Right atrium auricular region (tissue), 2 donors: ENCODE measurements at places on chromosomes 1 and 21. TPM values are rescaled to one million over a fixed set of nuclear protein-coding genes. Genes with fewer than 3 reads are reported as not detected.

DNA sequence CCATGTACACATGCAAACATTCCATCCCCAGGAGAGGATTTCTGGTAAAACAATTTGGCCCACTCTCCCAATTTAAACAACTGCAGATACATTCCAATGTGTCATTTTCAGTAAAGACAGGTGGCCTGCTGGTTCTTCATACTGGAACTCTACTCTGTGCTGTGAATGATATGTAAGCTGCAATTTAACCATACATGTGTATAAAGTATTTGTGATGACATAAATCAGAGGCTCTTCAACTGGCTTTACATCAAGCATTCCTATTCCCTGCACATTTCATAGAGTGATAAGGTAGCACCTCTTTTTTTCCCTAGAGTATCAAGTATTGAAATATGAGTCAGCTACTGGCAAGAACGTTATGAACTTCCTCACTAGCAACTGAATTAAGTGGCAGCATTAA, 649.5 kb upstream of the ADGRL2 start:
- DNase-seq, result no peak

DNA sequence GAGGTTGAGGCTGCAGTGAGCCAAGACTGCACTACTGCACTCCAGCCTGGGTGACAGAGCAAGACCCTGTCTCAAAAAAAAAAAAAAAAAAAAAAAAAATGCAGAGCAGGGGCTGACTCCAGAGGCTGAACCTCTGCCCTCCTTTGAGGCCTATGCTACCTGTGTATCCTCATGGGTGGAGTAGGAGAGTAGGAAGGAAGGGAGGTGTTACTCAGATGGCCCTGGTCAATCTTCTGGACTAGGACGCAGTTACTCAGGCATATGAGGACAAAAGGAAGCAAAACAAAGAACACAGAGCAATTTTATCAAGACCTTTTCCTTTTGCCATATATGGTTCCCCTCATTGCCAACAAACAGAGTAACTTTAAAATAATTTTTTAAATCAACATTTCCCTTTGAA, 35.2 kb downstream of the TGFBR3 start:
- no peak for DNase-seq

Gene FCRL5
- total RNA-seq, result 0.16 TPM

Gene ADAR
- 51.9 TPM for total RNA-seq

DNA sequence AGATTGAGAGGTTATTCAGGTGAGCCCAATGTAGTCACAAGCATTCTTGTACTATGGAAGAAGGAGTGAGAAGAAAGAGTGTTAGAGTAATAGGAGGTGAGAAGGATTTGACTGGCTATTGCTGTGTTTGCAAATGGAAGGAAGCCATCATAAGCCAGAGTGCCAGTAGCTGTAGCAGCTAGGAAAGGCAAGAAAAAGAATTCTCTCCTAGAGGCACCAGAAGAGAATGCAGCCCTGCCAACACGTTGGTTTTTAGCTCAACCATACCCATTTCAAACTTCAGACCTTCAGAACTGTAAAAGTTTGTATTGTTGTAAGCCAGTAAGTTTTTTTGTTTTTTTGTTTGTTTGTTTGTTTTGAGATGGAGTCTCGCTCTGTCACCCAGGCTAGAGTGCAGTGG, 8.9 kb upstream of the IL12RB2 start:
- no peak for DNase-seq

Gene AMY1B
- not detected for total RNA-seq

Gene BARHL2
- total RNA-seq, result not detected

GRCh38 chr1:211485480-211485857, 6.5 kb downstream of the RD3 start:
- no peak for DNase-seq

- peak; percentile 85 for DNase-seq
These were observed 534 bp downstream of the C1orf56 start for GRCh38 chr1:151047925-151048644.

Gene TMEM240
- total RNA-seq, result 1.4 TPM

DNA sequence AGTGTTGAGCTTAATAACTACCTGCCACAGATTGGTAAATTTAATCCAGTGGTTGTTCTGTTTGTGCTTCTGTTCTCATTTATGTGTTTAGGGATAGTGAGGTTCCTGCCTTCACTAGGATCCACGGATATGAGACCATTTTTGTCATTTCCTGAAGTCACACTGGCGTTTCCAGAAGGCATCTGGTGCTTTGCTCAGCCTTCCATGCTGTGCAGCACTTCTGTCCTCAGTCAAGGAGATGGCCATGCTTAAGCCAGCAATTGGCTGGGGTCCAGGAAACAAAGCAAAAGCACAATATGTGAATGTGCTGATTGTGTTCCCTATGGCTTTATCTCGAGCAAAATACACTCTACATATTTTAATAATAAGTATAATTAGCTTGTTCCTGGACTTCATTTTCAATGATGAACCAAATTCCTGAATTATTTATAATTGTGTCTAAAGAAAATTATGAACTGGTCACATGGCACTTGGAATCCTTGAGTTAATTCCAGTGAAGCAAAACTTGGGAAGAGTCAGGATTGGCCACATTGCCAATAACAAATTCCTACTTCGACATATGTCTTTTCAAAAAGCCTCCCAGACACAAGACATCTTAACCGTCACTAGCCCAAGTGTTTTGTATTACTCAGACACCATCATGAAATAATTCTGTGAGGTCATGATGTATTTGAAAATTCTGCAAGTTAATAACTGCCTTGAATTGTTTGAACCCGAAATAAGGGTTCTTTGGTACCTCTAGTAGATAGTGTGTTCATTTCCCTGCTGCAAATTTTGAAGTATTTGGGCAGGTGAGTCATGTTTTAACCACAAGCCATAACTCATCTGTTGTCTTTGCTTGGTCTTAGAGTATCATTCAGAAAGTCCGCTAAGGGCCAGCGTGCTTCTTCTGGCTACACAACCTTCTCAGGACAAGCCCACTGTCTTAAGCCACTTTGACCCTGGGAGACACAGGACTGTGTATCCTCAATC, 412.4 kb downstream of the DISC1 start:
- no peak for DNase-seq

Gene FAM151A
- 0.63 TPM for total RNA-seq

DNA sequence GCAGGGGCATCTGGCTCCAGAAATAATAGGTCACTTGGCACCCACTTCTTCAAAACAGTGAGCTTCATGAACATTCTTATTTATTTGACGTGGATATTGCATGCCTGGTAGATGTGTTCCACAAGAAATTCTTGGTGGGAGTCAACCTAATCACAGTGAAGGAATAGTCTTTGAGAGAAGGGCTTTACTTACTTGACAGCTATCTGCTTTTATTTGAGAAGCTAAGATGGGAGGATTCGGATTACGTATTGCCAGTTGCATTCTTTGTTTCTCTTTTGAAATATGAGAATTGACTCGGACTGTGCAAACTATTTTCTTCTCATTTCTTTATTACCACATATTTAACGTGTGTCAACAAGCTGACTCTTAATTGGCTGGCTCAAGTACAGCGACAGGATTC, 117.2 kb downstream of the FASLG start:
- no peak for DNase-seq

Gene FAM72C
- total RNA-seq, result 0.12 TPM
